ENCODE measurements at places on chromosomes 6 and 20. TPM values are rescaled to one million over a fixed set of nuclear protein-coding genes. Genes with fewer than 3 reads are reported as not detected.

GRCh38 chr6:157881342-157881741 lies 58.3 kb downstream of the SNX9 start:
- H3K4me3 ChIP-seq: no peak overlapping the region
- H3K4me1 ChIP-seq: no peaks in the 10 kb centered on the region
- H3K27ac ChIP-seq: no peak overlapping the region

DNA sequence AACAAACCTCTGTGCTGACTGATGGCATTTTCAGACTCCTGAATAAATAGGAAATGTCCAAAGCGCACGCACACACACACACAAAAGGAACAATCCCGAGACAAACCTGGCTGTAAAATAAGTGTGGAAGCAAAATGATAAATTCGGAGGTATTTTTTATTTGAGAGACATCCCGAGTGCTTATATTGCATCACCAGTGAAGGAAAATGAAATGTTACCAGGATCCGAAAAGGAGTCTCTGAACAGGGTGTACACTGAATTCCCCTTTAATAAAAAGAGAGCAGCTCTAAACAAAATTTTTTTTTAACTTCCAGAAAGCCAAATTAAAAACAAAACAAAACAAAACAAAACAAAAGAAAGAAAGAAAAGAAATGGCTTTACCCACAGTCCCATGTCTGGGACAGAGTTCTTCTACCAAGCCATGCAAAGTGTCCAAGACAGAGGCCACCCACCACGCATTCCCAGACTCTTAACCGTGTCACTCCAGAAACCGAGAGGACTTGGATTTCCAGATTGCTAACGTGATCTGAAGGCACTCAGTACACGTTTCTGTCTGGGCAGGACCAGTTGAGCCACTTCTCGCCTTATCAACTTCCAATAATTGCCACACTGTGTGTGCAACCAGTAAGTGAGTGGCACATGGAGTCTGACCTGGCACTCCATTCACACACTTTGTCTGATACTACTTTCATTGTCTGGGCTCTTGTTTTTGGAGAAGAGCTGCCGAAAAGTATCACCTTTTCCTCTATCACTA lies 817 bp downstream of the ME1 start:
- peak; percentile 76 for DNase-seq
- no peaks in the 10 kb centered on the region for H3K27me3 ChIP-seq
- H3K27ac ChIP-seq: peak overlapping the region; percentile 99

GRCh38 chr20:46807998-46808397 lies 86.6 kb upstream of the EYA2 start:
- H3K27me3 ChIP-seq: 0 out of 2 replicates have a peak, but pooled peaks cover 1% of the 10 kb centered on the region
- H3K4me3 ChIP-seq: no peak overlapping the region
- H3K4me1 ChIP-seq: no peaks in the 10 kb centered on the region
- H3K36me3 ChIP-seq: no peaks in the 10 kb centered on the region

GRCh38 chr20:47481330-47482216 lies 20.1 kb upstream of the NCOA3 start:
- H3K27ac ChIP-seq: no peak overlapping the region
- H3K27me3 ChIP-seq: no peaks in the 10 kb centered on the region
- no peak for DNase-seq
- no peak overlapping the region for H3K4me3 ChIP-seq
- no peaks in the 10 kb centered on the region for H3K36me3 ChIP-seq

DNA sequence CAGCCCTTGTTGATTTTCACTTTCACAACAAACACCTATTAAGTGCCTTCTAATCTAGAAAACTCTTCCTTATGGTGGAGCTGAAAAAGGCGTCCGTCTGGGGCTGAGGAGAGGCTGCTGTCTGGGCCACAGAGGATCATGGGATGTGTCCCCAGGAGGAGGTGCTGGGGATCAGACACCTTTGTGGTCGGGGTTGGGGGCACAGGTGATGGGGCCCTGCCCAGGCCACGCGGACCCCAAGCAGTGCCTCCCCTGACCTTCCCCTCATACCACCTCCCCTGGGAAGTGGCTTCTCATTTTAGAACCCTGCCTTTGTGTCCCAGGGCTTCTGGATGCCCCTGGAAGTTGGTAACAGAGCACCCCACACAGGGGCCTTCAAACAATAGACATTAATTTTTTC lies 41.1 kb downstream of the SUN5 start:
- no peaks in the 10 kb centered on the region for H3K36me3 ChIP-seq
- H3K4me1 ChIP-seq: no peaks in the 10 kb centered on the region
- DNase-seq: no peak
- no peak overlapping the region for H3K4me3 ChIP-seq
- H3K27ac ChIP-seq: no peak overlapping the region

DNA sequence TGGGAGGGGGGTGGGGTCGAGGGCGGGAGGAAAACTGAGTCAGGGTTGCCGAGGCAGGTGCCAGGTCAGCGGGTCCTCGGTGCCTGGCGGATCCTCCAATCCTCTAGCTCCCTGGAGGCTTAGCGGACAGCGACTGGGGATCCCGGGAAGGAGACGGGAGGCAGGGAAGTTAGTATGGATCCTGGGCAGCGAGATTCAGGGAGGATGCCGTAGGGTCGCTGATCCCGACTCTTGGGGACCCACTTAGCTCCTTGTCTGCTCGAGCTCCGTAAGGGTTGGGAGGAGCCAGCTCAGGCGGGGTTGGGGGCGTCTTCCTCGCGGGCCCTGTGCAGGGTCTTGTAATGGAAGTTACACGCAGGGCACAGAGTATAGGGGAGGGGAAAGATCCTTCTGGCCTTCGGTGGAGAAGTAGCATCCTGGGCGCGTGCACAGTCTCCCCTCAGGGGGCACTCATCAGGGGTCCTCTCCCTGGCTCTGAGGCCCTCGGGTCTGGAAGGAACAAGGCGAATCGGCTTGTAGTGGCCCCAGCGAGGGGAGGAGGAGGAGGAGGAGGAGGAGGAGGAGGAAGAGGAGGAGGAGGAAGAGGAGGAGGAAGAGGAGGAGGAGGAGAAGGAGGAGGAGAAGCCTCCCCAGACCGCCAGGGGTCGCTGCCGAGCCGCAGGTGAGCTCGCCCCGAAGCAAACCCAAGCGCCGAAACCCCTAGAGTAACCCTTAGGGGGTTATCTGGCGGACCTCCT lies 6.4 kb upstream of the SLC12A5 start:
- peak; percentile 69 for DNase-seq
- no peaks in the 10 kb centered on the region for H3K36me3 ChIP-seq
- no peak overlapping the region for H3K27ac ChIP-seq
- H3K4me1 ChIP-seq: no peaks in the 10 kb centered on the region

NPEPL1 gene
- total RNA-seq: 41.9 TPM

RSPO4 gene
- 0.41 TPM for total RNA-seq

Data from Caco-2 (cell line).